ENCODE measurements at places on chromosomes 16 and 17. TPM values are rescaled to one million over a fixed set of nuclear protein-coding genes. Genes with fewer than 3 reads are reported as not detected.
A peak's percentile ranks its signal among the peaks of the same experiment; 100 is the strongest.

Gene TMEM92
- total RNA-seq: not detected

Gene ADORA2B
- 0.29 TPM for total RNA-seq

Gene GAST
- not detected for total RNA-seq

DNA sequence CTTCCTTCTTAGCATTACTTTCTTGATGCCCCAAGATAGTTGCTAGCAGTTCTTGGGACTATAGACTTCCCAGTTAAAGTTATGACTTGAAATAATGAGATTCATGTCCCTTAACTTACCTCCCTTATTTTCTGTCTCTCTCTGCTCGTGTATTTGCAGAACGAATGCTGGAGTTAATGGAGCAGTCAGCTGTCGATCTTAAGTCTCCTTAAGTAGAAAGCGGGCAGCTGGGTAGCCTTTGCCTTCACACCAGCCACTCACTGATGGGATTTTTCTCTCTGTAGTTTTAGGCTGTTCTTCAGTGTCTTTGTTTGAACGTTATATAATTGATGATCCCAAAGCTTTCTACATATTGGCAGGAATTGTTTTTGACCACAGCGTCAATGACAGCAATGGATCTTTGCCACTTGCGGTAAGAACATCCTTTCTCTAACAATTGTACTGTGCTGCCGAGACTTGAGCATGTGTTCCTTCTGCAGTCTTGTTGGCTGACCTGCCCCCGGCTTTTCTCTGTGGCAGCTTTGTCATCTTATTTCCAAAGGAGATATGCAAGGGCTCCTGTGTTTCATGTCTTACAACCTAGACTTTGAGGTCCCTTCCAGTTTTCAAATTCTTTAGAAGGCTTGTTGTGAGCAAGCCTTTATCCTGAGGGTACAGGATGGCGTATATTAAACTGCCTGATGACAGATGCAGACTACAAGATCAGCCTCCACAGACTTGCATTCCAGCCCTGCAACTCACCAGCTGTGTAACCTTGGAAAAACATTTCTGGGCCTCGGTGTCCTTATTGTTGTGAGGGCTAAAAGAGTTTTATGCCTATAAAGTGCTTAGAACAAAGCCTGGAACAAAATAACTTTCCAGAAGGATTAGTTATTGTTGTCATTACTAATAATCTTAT is 25.1 kb upstream of the ABCA3 start:
- H3K4me3 ChIP-seq: no peak overlapping the region
- H3K27me3 ChIP-seq: peaks cover 42% of the 10 kb centered on the region
- H3K4me1 ChIP-seq: no peaks in the 10 kb centered on the region
- DNase-seq: no peak
- H3K27ac ChIP-seq: no peak overlapping the region
- H3K36me3 ChIP-seq: no peaks in the 10 kb centered on the region

GRCh38 chr16:87627542-87628245 is 25.4 kb downstream of the JPH3 start:
- H3K4me1 ChIP-seq: no peaks in the 10 kb centered on the region
- H3K36me3 ChIP-seq: no peaks in the 10 kb centered on the region
- DNase-seq: no peak
- H3K27ac ChIP-seq: no peak overlapping the region
- peaks cover 18% of the 10 kb centered on the region for H3K27me3 ChIP-seq
- H3K4me3 ChIP-seq: no peak overlapping the region

GRCh38 chr17:40445751-40446468 is 2.7 kb downstream of the IGFBP4 start:
- H3K36me3 ChIP-seq: peaks cover 23% of the 10 kb centered on the region
- no peak for DNase-seq
- H3K27me3 ChIP-seq: peaks cover 5% of the 10 kb centered on the region
- peak overlapping the region; percentile 85 for H3K4me3 ChIP-seq

DNA sequence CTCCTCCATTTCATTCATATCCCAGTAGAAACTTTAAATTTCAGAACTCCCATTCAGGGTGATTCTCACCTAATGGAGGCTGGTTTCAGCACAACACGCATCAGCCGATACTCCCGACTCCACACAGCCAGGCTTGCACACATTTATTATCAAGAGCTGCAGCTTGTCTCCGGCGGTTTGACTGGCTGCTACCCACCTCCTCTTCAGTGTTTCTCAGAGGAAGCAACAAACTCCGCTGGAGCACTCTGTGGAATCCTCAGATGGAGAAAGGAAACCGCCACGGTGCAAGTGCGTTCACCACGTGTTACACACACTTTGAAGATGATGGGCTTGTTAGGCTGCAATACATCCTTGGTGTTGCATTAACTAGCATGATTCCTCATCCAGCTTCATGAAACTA is 39.7 kb upstream of the NUDT7 start:
- H3K27me3 ChIP-seq: no peaks in the 10 kb centered on the region
- no peaks in the 10 kb centered on the region for H3K4me1 ChIP-seq
- no peak for DNase-seq
- no peaks in the 10 kb centered on the region for H3K36me3 ChIP-seq
